GM12864 (cell line): ENCODE measurements at places on chromosomes 1 and 21.
A peak's percentile ranks its signal among the peaks of the same experiment; 100 is the strongest.

- DNase-seq = no peak
Observed at GRCh38 chr1:205751036-205751651, 1.2 kb upstream of the NUCKS1 start.

GRCh38 chr1:245896258-245896657 lies 610.8 kb downstream of the SMYD3 start:
- no peak for DNase-seq

DNA sequence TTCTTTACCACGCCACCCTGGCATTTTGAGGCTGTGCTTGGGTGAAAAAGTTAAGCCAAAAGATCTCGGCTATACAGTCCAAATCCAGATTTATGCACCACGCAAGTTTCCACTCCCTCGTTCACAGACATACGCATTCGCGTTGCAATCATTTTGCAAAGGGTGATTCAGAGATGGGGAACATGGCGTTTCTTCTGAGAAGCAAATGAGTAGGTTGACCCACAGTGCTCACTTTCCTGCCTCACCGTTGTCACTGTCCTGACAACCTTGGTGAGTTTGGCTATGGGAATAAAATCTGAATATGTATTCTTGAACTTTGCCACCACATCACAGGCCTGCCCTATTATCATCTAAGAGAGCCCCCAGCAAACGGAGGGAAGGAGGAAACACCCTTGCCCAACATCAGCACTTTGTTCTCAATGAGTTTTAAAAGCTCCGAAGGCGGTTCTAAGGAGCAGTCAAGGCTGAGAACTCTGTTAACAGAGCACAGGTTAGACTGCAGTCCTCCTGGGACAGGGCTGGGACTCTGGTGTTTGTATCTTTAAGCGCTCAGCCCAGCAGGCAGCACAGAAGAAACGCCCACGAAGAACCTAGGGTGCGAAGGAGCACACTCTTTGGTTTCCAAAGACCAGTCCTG lies 86.4 kb downstream of the RUNX1 start:
- no peak for DNase-seq

DNA sequence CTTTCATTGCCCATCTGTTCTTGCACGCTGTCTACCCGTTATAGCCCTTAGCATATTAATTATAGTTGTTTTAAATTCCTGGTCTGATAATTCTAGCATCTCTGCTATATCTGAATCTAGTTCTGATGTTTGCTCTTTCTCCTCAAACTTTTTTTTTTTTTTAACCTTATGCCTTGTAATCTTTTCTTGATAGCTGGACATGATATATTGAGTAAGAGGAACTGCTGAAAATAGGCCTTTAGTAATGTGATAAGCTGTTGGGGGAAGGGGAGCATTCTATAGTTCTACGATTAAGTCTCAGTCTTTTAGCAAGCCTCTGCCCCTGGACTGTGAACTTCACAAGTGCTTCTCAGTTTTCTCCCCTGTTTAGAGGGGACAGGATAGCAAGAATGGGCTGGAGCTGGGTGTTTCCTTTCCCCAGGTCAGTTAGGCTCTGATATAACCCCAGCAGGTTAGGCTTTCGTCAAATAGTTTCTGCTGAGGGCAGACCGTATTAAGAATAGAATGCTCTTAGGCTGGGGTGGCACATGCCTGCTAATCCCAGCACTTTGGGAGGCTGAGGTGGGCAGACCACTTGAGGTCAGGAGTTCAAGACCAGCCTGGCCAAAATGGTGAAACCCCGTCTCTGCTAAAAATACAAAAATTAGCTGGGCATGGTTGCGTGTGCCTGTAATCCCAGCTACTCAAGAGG lies 62.2 kb downstream of the ZFYVE9 start:
- no peak for DNase-seq

- no peak for DNase-seq
Observed at GRCh38 chr1:221100611-221101010, 221.4 kb downstream of the HLX start.

GRCh38 chr1:224800486-224801119 lies 128.9 kb upstream of the DNAH14 start:
- DNase-seq = no peak

GRCh38 chr1:225479996-225480720 lies 52.3 kb upstream of the LBR start:
- no peak for DNase-seq

- no peak for DNase-seq
Observed at GRCh38 chr1:178564086-178564782, 51.3 kb downstream of the TEX35 start.

- no peak for DNase-seq
Observed at GRCh38 chr1:23249787-23250454, 32.6 kb upstream of the HTR1D start.

- no peak for DNase-seq
Observed at GRCh38 chr1:196438329-196438728, 169.9 kb downstream of the KCNT2 start.

- DNase-seq = no peak
Observed at GRCh38 chr1:246617768-246618167, 51.5 kb downstream of the CNST start.

- no peak for DNase-seq
Observed at GRCh38 chr1:38029081-38029681, 16.6 kb downstream of the UTP11 start.

GRCh38 chr1:46017876-46018503 lies 114.4 kb downstream of the PIK3R3 start:
- no peak for DNase-seq

GRCh38 chr1:96365076-96365475 lies 356.5 kb upstream of the PTBP2 start:
- no peak for DNase-seq

GRCh38 chr1:17059391-17060305 lies 5.8 kb upstream of the SDHB start:
- no peak for DNase-seq

DNA sequence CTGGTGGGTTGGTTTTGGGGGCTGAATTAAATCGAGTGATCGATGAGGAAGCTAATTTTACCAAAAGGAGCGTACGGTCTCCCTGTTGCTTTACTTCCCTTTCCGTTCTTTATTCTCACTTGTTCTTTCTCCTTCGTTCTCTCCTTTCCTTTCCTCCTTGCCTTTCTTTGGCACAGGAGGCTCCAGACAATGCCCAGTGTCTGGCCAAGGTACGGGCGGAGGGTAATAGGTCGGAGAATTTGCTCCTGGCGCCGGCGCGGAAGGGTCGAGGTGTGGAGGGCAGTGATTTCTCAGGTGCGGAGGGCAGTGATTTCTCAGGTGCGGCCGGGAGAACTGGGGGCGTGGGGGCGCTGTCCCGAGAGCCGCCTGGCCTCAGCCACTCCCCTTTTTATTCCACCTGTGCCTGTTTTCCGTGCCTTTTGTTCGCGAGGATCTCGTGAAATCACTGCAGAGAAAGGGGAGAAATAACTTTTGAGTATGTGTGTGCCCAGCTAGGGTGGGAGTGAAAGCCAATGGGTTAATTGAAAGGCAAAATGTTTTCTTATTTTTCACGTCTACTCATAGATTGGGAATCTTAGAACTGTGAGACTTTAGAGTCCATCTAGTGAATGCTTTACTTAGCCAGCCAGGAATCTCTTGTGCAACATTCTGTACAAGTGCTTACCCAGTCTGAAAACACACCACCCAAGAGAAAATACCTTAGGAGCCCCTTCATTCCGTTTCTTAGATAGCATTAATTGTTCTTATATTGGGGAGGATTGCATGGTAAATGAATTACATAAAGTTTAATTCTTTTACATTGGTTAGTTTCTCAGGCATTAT lies 1.3 kb downstream of the FNBP1L start:
- DNase-seq = no peak

DNA sequence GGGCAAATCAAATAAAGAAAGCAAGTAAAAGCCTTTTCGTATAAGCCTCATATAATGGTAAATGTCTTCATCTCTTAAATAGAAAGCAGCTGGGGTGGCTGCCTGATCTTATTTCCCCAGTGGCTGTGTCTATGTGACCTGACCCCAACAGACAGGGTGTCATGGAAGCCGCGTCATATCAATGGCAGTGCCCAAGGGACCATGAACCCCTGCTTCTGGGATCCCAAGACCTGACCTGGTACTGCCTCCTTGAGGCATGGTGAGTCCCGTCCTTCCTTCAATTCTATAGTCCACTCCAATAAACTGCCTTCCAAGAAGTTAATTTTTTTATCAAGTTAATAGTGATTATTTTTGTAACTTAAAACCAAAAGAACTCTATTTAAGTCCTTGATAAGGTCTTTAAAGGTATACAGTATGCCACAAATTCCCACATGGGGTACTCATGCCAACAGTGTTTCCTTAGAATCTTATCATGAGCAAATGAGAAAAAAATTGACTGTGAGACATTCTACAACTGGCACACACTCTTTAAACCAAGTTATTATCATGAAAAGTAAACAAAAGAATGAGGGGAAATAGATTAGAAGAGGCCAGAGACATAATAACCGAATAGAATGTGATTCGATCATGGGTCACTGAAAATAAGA lies 104.6 kb downstream of the ADSS2 start:
- DNase-seq = no peak

GRCh38 chr21:29256126-29256910 lies 42.4 kb upstream of the BACH1 start:
- DNase-seq = no peak

GRCh38 chr1:151715726-151716404 lies 738 bp downstream of the CELF3 start:
- DNase-seq = no peak

DNA sequence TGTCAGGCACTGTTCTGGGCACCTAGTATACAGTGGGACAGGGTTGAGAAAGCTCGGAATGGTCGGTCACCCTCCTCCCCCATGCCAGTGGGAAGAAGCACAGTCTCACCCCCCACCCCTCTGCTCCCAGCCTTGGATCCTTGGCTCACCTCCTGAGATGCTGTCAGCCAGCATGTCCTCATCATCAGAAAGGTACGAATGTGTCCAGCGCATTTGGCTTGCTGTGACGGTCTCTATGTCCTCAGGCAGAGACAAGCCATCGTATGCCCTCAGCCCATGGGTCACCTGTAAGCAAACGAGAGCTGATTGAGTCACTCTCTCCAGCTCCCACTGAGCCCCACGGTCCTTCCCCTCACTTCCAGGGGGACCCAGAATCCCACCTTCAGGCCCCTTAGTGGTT lies 41.1 kb downstream of the HSPG2 start:
- DNase-seq = no peak

GRCh38 chr1:39272798-39273469 lies 68.4 kb downstream of the MACF1 start:
- DNase-seq = no peak

- DNase-seq = no peak
Observed at GRCh38 chr1:18539171-18539570, 58.4 kb downstream of the KLHDC7A start.

DNA sequence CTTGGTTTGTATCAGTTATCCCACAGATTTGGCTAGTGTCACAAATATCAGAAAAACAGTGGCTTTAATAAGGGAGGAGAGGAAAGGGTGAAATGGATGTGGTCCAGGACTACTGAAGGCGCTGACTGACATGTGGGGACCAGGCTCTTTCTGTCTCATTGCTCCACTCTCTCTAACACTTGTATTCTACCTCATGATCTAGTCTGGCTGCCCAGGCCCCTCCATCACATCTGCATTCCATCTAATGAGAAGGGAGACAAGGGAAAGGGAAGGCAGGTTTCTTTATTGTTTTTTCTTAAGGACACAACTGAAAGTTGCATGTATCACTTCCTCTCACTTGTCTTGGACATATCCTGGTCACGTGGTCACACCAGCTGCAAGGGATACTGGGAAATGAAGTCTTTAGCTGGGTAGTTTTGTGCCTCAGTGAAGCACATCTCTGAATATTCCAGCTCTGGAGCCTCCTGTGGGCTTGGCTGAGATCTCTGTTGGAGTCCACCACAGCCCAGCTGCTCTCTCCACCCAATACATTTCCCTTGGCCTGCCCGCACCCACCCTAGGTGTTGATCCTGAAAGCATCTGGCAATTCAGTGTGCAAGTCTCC lies 42.0 kb upstream of the PADI2 start:
- peak; percentile 21 for DNase-seq

GRCh38 chr1:77170687-77171086 lies 48.5 kb downstream of the PIGK start:
- DNase-seq = no peak

DNA sequence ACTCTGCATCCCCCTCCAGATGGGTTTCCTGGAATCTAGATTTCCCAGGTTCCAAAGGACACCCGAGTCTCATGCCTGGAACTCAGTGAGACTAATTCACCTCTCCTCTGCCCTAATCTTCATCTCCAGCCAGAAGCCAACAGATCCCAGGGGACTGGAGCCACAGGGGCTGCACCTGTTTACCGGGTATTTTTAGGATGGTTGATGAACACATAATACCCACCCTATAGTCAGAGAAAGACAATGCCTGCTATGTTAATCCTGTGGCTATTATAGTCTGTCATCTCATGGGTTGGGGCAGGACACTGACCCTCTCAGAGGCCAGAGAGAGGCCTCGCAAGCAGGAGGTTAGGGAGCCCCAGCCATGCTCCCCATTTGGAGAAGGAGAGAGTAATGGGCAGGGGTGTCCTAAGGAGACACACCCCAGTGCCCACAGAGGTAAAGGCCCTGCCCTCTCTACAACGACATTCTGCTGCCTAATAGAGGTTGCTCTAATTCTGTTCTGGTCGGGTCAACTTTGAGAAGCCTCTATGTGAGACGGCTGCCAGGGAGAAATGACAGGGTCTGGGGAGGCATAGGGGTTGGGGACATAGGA lies 1.0 kb upstream of the TNNI1 start:
- no peak for DNase-seq

DNA sequence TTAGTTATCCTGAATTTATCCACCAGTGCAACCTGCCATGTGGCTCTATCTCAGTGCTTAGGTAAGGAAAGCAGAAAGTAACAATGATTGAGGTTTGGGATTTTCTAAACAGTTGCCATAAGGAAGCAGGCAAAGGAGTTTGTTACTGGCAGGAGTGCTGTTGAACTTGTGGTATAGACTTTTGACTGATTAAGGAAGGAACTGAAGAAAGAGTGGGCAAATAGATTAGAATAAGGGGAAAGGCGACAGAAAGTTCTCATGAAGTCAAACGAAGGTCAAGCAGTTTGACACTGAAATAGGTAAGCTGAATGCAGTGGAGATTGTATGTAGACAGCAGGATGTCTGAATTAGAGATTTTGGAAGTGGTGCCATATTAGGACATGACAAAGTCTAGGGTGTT lies 24.2 kb upstream of the CR2 start:
- DNase-seq = no peak

- DNase-seq = no peak
Observed at GRCh38 chr1:14997646-14998276, 155.8 kb upstream of the TMEM51 start.

- no peak for DNase-seq
Observed at GRCh38 chr21:42900446-42900845, 7.3 kb downstream of the NDUFV3 start.

GRCh38 chr1:192518700-192519099 lies 56.9 kb upstream of the RGS1 start:
- DNase-seq = no peak

GRCh38 chr1:178485541-178485981 lies 11.2 kb downstream of the CLEC20A start:
- no peak for DNase-seq

GRCh38 chr1:183956559-183957188 lies 80.9 kb downstream of the COLGALT2 start:
- peak; percentile 90 for DNase-seq
